ENCODE measurements at places on chromosomes 1 and 21.

GRCh38 chr1:225434046-225434445 lies 6.2 kb upstream of the LBR start:
- H3K4me3 ChIP-seq, result no peak overlapping the region
- H3K4me1 ChIP-seq, result no peaks in the 10 kb centered on the region
- no peak overlapping the region for H3K27ac ChIP-seq
- no peaks in the 10 kb centered on the region for H3K36me3 ChIP-seq
- no peak for DNase-seq

- no peak overlapping the region for H3K27ac ChIP-seq
- DNase-seq, result no peak
- no peak overlapping the region for H3K4me3 ChIP-seq
- no peaks in the 10 kb centered on the region for H3K27me3 ChIP-seq
Observed at GRCh38 chr1:109094377-109094803, 3.8 kb downstream of the TMEM167B start.

GRCh38 chr1:113534130-113534817 lies 144.0 kb downstream of the MAGI3 start:
- H3K36me3 ChIP-seq, result no peaks in the 10 kb centered on the region
- H3K4me1 ChIP-seq, result no peaks in the 10 kb centered on the region
- no peak overlapping the region for H3K27ac ChIP-seq
- DNase-seq, result no peak
- no peaks in the 10 kb centered on the region for H3K27me3 ChIP-seq

DNA sequence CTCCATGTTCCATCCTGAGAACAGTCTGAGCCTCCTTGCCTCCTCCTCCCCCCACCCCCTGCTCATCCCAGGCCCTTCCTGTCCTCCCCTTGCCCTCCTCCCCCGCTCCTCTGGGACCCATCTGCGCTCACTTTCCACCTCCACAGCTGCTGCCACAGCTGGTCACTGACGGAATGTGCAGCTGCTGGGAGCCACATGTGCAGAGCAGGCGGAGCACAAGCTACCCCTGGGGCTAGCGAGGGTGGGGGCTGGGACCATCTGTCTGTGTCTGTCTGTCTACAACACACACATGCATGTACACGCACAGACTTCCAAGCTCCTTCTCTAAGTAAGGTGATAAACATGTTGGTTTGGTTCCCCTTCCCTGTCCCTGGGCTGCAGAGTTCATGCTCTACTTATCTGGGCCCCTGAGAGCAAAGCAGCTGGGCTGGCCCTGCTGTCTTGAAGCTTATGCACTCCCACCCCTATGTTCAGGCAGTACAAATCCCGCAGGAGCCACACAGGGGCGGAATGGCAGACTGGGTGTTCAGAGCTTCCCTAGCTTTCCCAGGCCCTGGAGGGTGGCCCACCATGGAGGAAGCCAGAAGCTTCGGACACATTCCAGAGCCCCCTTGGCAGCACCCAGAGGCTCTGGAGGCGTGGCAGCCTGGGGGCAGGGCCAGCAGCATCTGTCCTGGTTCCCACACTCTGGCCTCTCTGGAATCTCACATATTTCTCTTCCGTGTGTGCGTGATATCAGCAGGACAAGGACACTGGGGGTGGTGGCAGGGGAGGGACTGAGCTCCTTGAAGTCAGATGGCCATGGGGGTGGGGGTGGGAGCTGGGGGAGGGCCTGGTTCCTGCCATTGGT lies 7.0 kb upstream of the HEYL start:
- DNase-seq, result no peak
- no peaks in the 10 kb centered on the region for H3K4me1 ChIP-seq
- no peaks in the 10 kb centered on the region for H3K27me3 ChIP-seq
- no peaks in the 10 kb centered on the region for H3K36me3 ChIP-seq

DNA sequence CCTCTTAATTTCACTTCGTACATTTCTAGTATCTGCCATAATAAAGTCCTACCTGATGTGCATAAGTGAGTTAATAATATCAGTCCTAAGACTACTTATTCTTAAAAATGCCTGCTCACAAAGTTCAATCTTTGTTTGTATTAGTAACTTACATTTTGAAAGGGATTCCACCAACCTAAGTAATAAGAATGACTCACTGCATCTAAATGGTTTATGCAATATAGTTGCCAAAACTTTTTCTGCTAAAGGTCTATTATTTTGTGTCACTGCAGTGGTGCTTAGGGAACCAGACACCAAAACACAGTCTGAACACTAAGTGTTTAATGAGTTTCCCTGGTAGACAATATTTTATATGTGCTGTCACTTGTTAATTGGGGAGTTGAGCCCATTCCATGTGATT lies 1.8 kb downstream of the ZNF669 start:
- H3K36me3 ChIP-seq, result peaks cover 19% of the 10 kb centered on the region
- no peaks in the 10 kb centered on the region for H3K27me3 ChIP-seq

DNA sequence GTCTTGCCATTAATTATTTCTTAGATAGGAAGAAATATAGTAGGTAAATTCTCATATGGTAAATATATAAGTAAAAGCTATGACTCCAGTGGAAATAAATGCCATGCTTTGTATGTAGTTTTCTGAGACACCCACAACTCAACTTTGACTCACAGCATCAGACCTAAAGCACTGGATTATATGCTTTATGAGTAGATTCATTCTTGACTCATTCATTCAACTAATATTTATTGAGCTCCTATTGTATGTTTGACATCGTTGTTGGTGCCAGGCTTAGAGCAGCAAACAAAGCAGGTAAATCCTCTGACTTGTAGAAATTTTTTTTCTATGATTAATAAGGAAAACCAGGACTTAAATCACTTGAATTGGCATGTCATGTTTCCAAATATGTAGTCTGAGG lies 211.4 kb downstream of the PTPRC start:
- no peak for DNase-seq
- H3K27me3 ChIP-seq, result no peaks in the 10 kb centered on the region
- no peak overlapping the region for H3K4me3 ChIP-seq
- no peaks in the 10 kb centered on the region for H3K36me3 ChIP-seq
- H3K4me1 ChIP-seq, result no peaks in the 10 kb centered on the region

- H3K4me3 ChIP-seq, result no peak overlapping the region
- DNase-seq, result no peak
- no peaks in the 10 kb centered on the region for H3K27me3 ChIP-seq
- peaks cover 26% of the 10 kb centered on the region for H3K4me1 ChIP-seq
- H3K36me3 ChIP-seq, result peaks cover 97% of the 10 kb centered on the region
- H3K27ac ChIP-seq, result no peak overlapping the region
Observed at GRCh38 chr1:225872075-225872430, 10.1 kb downstream of the TMEM63A start.

- no peaks in the 10 kb centered on the region for H3K27me3 ChIP-seq
- no peaks in the 10 kb centered on the region for H3K4me1 ChIP-seq
- DNase-seq, result no peak
- H3K27ac ChIP-seq, result no peak overlapping the region
- H3K36me3 ChIP-seq, result no peaks in the 10 kb centered on the region
- no peak overlapping the region for H3K4me3 ChIP-seq
Observed at GRCh38 chr1:94045465-94046056, 75.4 kb downstream of the ABCA4 start.

- H3K4me1 ChIP-seq, result no peaks in the 10 kb centered on the region
- H3K36me3 ChIP-seq, result peaks cover 67% of the 10 kb centered on the region
- H3K4me3 ChIP-seq, result no peak overlapping the region
- no peak for DNase-seq
Observed at GRCh38 chr1:23091545-23091944, 72.3 kb downstream of the KDM1A start.

GRCh38 chr1:173934440-173934839 lies 17.3 kb upstream of the SERPINC1 start:
- no peak overlapping the region for H3K27ac ChIP-seq
- no peak for DNase-seq
- no peak overlapping the region for H3K4me3 ChIP-seq

GRCh38 chr1:185512442-185512841 lies 195.4 kb upstream of the IVNS1ABP start:
- H3K36me3 ChIP-seq, result no peaks in the 10 kb centered on the region
- no peaks in the 10 kb centered on the region for H3K4me1 ChIP-seq
- DNase-seq, result no peak
- no peaks in the 10 kb centered on the region for H3K27me3 ChIP-seq

- no peaks in the 10 kb centered on the region for H3K27me3 ChIP-seq
- no peak for DNase-seq
- no peak overlapping the region for H3K27ac ChIP-seq
- H3K36me3 ChIP-seq, result no peaks in the 10 kb centered on the region
- no peak overlapping the region for H3K4me3 ChIP-seq
Observed at GRCh38 chr1:48619539-48619938, 147.5 kb upstream of the SPATA6 start.
